Stimulated activated CD4-positive, alpha-beta T cell treated with anti-CD3 and anti-CD28 coated beads, Interleukin-15, amount 100 ng/mL, for 1 hour (primary cell): ENCODE measurements at places on chromosomes 11 and 22.

DNA sequence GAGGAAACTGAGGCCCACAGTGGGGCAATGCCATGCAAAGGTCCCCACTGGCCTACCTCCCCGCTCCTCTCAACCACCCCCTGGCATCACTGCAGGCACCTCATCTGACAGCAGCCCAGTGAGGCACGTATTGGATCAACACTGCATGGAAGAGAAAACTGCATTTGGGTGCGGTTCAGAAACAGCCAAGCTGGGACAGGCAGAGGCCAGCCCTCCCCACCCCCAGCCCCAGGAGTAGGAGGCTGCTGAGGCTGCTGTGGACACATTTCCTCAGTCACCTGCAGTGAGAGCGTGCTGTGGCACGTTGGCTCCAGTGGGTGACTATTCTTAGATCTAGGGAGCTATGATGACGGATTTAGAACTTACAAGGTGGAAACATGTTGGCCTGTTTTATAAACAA is 63.7 kb downstream of the KCNC1 start:
- no peak for DNase-seq

- no peak for DNase-seq
Observed at GRCh38 chr22:39656495-39657490, 86.2 kb downstream of the CACNA1I start.

DNA sequence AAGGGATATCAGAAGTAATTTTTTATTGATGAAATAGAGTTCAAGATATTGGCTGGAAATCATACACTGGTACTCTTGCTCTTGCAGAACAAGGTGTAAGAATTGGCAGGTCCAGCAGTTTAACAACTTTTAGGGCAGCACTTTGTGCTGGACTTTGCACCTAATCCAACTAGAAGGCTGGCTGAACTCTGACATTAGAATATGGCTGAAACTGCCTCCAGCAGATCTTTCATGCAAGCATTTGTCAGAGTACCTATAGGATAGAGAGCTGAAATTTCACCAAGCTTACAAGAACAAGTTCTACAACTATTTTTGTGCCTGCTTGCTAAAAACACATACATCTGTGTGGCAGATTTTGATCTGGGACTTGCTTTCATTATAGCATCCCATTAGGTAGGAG is 17.2 kb downstream of the HPS5 start:
- no peak for DNase-seq

GRCh38 chr11:17298302-17298701 is 21.8 kb downstream of the NUCB2 start:
- no peak for DNase-seq

- DNase-seq = no peak
Observed at GRCh38 chr11:131748151-131749050, 378.0 kb downstream of the NTM start.

DNA sequence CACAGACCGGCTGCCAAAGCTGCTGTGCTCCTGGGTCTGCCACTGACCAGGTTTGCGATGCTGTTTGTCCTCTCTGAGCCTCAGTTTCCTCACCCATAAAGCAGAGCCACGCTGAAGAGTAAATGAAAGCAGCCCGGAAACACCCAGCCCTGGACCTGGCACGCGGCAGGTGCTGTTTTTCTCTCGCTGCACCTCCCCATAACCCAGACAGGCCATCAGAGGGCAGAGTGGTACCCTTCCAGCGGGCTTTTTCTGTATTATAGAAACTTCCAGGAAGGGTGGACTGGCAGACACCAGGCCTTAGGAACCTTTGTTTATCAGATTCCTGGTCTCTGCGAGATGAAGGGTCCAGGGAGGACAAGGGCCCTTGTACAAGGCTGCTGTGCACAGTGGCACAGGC is 17.9 kb upstream of the FGF19 start:
- no peak for DNase-seq

- DNase-seq = no peak
Observed at GRCh38 chr11:64291262-64291751, at the start of gene KCNK4. KCNK4 (plus strand) TSS chr11:64291302; CDS start chr11:64293019, 1,717 bp downstream.

DNA sequence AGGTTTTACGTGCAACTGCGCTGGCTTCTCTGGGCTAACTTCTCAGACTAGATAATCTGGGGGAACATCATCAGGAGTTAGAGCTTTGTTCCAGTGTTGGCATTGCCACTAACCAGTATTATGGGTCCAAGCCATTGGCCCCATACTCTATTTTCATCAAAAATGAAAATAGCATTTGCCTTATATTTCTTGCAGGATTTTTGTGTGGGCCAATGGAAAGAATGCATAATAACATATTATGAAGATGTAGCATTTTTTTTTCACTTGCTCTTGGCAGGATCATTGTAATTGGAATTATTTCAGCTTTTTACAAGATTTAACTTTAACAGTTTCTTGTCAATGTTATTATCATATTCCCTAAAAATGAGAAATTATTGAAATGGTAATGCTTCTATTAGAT is 16.1 kb downstream of the ARHGAP42 start:
- DNase-seq = no peak

DNA sequence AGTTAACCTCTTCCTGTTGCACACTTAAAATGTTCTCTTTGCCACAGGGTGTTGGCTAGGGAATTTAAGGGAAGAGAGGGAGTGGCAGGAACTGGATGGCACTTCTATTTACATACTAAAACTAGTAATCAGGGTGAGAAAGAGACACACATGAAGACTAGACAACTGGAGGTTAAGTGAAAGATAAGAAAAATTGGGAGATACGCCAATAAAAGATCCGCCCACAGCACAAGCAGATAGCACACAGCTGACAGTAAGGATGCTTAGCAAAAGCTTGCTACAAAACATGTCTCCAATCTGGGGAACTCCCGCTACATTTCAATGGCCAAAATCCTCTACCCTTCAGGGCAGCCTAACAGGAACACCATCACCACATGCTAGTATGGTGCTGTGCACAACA is 12.8 kb downstream of the CPSF7 start:
- DNase-seq = no peak

GRCh38 chr11:56624661-56625110 is 10.0 kb upstream of the OR5M1 start:
- DNase-seq = no peak

GRCh38 chr11:100328626-100329340 is 358.3 kb upstream of the ARHGAP42 start:
- DNase-seq = no peak

GRCh38 chr22:44574640-44575380 is 76.8 kb upstream of the RTL6 start:
- no peak for DNase-seq

DNA sequence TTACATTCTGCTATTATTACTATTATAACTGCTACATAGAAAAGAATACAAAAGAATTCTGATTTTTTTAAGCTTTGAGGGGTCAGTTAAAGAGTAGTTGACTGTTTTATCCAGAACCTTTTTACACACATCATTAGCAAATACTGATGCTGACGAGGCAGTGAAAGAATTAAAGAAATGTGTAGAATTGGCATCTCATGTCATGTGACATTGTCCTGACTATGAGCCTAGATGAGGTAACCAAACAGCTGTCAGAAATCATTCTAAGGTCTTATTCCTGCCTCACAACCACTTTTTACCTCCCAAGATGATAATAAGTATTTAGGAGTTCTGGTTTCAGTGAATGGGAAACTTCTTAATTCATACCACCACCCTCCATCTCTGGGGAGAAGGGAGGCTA is 121.0 kb downstream of the SLC1A2 start:
- DNase-seq = no peak

- no peak for DNase-seq
Observed at GRCh38 chr11:13551834-13552233, 56.0 kb upstream of the PTH start.

- DNase-seq = no peak
Observed at GRCh38 chr11:19753451-19754106, 40.9 kb downstream of the NAV2 start.

GRCh38 chr11:75241906-75242644 is 1.5 kb downstream of the TPBGL start:
- DNase-seq = peak; percentile 16

DNA sequence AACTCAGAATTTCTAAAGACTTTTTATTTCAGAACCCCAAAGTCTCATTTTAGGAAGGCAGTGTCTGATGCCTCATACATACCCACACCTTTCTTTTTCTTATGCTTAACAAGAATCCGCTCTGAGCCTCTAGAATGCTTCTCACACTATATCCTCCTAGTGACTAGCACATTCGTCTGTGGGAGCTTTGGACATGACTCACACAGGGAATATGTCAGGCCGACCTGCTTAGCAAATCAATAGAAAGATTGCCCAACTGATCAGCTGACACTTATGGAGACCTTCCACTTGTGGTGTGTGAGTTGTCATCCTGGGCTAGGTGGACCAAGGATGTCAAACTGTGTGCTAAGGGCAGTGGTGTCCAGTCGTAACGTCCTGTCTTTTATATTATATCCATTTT is 129.9 kb upstream of the TTC12 start:
- no peak for DNase-seq

GRCh38 chr22:40407831-40408717 is 37.7 kb downstream of the SGSM3 start:
- DNase-seq = no peak

DNA sequence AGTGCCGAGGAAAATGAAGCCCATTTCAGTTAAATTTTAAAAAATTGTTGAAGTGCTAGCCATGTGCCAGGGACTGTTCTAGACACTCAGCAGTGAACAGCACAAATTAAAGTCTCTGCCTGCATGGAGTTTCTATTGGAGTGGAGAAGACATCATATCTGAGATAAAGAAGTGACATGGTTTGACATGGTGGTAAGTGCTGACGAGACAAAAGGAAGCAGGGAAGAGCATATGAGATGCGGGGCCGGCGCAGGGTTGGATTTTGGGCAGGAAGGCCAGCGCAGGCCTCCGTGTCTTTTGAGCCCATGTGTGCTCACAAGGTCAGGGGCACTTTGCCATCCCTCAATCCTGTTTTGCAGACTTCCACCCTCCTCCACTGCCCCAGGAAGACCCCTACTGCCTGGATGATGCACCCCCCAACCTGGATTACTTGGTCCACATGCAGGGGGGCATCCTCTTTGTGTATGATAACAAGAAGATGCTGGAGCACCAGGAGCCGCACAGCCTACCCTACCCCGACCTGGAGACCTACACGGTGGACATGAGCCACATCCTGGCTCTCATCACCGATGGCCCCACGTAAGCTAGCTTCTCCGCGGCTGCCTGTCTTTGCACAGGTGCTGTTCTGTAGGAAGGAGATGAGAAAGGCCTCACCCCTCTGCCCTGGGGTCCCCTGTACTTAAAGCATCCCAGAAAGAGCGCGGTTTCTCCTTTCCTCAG is 29.6 kb downstream of the AMPD3 start:
- no peak for DNase-seq

- DNase-seq = no peak
Observed at GRCh38 chr11:21470521-21470920, 722.4 kb upstream of the ANO5 start.

DNA sequence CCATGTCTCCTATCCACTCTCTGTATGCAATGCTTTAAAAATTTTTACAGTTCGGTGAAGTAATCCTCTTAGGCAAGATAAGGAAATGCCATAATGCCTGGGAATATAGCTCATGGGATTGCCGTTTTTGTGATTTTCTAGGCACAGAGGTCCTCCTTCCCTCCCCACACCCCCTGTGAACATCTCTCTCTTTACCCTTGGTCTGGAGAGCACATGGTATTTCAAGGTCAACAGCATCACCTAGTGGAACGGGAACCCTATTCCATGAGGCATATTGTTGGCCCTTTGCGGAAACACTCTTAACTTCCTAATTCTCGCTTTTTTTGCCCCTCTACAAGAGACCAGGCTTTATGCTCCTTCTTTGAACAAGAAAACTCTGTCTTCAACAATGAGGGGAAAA is 8.8 kb downstream of the NXPE4 start:
- DNase-seq = no peak

DNA sequence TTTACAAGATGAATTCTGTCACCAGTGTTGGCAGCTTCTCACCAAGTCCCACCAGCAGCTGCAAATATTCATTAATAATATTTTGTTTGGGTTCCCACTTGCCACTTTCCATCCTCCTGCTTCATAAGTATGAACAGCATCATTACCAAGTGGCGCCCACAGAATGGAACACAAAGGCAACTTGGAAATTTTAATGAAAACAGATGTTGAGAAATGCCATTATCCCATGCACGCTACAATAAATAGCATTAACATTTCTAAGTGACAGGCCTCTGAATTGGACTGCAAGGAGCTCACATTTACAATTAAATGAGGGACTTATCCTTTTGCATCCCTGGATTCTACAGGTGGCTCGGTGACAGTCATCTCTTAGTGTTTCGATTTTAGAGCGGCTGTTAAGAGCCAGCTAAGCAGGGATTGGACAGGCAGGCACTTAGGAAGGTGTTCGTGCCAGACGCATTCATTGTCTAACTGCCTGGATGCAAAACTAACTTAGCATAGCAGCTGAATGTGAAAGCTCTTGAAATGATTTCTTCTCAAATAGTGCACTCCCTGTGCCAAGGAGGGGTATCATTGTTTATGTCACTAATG is 170.3 kb downstream of the KIRREL3 start:
- DNase-seq = no peak

DNA sequence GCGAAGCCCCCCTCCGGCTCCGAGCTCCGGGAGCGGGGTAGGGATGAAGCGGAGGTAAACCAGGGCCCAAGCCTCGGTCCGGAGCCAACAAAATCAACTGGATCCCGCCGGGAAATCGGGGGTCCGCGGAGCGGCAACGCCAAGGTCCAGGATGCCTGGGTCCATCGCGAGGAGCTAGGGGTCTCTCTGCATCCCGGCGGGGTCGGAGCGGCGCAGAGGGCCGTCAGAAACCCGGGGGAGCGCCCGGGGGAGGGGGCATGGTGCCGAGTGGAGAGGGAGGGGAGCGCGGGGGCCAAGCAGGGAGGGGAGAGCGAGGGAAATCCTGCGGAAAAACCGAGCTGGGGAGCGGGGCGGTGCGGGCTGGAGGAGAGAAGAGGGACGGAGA is 51.8 kb downstream of the SLC22A12 start:
- DNase-seq = no peak

DNA sequence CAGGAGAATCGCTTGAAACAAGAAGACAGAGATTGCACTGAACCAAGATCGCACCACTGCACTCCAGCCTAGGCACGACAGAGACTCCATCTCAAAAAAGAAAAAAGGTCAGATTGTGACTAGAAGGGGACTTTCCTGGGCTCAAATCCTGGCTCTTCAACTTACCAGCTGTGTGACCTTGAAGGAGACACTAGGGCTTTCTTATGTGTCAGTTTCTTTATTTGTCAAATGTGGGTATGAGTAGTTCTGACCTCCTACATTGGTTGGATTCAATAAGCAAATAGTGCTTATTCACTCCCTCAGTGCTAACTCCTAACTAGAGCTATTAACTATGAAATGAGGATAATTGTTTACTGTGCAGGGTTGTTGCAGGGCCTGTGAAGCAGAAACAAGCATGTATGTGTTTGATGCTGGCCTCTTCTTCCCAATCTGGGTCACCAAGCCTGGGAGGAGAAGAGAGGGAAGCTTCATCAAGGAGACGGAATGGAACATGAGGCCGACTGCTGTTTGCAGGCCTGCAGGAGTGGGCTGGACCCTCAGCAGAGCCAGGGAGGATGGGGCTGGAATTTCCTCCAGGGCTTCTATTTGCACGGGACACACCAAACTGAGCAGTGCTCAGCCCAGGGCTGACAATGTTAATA is 22.5 kb downstream of the RHOD start:
- DNase-seq = no peak

- no peak for DNase-seq
Observed at GRCh38 chr11:120611581-120611980, 100.0 kb downstream of the GRIK4 start.
